ENCODE measurements at places on chromosomes 2 and 18. TPM values are rescaled to one million over a fixed set of nuclear protein-coding genes. Genes with fewer than 3 reads are reported as not detected.

- peak overlapping the region; percentile 40 for H3K27ac ChIP-seq
- peaks cover 19% of the 10 kb centered on the region for H3K27me3 ChIP-seq
- DNase-seq = no peak
- H3K4me3 ChIP-seq = no peak overlapping the region
- peaks cover 12% of the 10 kb centered on the region for H3K4me1 ChIP-seq
Measured at GRCh38 chr2:235468978-235469655, 24.7 kb upstream of the AGAP1 start.

The METTL4 gene
- 7.8 TPM for total RNA-seq

The SH2D6 gene
- total RNA-seq = not detected

The CRYBA2 gene
- total RNA-seq = not detected

- no peaks in the 10 kb centered on the region for H3K27me3 ChIP-seq
- H3K36me3 ChIP-seq = no peaks in the 10 kb centered on the region
- no peak overlapping the region for H3K4me3 ChIP-seq
Measured at GRCh38 chr2:163345795-163346573, 389.8 kb downstream of the FIGN start.

DNA sequence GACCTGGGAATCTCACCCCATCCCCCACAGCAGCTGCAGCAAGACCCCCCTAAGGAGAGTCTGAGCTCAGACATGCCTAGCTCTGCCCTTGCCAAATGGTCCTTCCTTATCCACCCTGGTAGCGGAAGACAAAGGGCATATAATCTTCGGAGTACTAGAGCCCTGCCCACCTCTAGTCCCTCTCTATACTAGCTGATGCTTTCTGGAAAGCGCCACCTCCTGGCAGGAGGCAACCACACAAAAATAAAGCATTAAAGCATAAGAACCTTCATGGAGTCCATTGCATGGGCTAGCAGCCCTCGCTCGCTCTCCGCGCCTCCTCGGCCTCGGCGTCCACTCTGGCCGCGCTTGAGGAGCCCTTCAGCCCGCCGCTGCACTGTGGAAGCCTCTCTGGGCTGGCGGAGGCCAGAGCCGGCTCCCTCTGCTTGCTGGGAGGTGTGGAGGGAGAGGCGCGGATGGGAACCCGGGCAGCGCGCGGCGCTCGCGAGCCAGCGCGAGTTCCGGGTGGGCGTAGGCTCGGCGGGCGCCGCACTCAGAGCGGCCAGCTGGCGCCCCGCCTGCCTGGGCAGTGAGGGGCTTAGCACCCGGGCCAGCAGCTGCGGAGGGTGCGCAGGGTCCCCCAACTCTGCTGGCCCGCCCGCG lies 941.2 kb downstream of the SUCLG1 start:
- no peak overlapping the region for H3K4me3 ChIP-seq
- no peak for DNase-seq
- no peak overlapping the region for H3K27ac ChIP-seq
- H3K27me3 ChIP-seq = no peaks in the 10 kb centered on the region

The PNO1 gene
- total RNA-seq = 8.2 TPM

DNA sequence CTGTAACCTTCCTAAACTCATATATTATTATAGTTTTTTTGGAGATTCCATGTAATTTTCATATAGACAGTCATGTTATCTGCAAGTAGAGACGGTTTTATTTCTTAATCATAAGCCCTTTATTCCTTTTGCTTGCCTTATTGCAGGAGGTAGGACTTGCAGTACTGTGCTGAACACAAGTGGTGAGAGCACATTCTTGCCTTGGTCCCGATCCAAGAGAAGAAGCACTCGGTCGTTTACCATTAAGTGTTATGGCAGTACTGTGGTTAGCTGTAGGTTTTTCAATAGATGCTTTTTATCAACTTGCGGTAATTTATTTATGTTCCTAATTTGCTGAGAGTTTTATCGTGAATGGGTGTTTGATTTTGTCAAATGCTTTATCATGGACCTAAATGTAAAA lies 305.7 kb downstream of the DYSF start:
- no peak for DNase-seq
- H3K27me3 ChIP-seq = no peaks in the 10 kb centered on the region
- no peaks in the 10 kb centered on the region for H3K4me1 ChIP-seq
- no peak overlapping the region for H3K4me3 ChIP-seq
- H3K36me3 ChIP-seq = no peaks in the 10 kb centered on the region
